Cerebellar nuclear complex (tissue), 1 donor: ENCODE measurements at places on chromosomes 5 and 9.

- no peak for DNase-seq
Measured at GRCh38 chr5:38467353-38468040, 88.9 kb downstream of the LIFR start.

GRCh38 chr5:141084487-141084989 is 9.9 kb upstream of the PCDHB2 start:
- DNase-seq, result no peak

- DNase-seq, result no peak
Measured at GRCh38 chr9:108743901-108744371, 111.8 kb downstream of the ACTL7B start.

DNA sequence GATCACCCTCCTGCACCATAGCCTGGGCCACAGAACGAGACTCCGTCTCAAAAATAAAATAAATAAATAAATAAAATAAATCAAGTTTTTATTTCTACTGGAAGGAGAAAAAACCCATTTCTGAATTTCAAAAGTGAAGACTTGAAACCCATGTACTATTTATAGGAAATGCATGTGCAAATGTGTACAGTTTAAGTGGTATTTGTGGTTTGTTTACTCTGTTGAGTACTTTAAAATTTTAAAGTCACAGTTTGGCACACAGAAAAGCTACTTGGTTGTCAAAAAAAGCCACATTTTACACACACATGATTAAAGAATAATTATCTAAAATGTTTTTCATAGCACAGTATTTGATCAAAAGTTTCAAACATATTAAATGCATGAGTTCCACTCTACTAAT is 43.6 kb downstream of the NR3C1 start:
- DNase-seq, result no peak

DNA sequence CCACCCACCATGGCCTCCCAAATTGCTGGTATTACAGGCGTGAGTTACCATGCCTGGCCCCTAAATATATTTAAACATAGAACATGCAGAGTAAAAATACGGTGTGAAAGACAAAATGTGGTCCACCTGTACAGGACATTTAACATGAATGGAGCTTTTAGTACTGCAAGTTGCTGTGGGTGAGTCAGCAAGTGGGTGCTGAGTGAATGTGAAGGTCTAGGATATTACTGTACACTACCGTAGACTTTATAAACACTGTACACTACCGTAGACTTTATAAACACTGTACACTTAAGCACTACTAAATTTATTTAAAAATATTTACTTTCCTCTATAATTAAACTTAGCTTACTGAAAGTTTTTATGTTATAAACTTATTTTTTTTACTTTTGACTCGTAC is 317.8 kb downstream of the PRDM9 start:
- DNase-seq, result no peak

DNA sequence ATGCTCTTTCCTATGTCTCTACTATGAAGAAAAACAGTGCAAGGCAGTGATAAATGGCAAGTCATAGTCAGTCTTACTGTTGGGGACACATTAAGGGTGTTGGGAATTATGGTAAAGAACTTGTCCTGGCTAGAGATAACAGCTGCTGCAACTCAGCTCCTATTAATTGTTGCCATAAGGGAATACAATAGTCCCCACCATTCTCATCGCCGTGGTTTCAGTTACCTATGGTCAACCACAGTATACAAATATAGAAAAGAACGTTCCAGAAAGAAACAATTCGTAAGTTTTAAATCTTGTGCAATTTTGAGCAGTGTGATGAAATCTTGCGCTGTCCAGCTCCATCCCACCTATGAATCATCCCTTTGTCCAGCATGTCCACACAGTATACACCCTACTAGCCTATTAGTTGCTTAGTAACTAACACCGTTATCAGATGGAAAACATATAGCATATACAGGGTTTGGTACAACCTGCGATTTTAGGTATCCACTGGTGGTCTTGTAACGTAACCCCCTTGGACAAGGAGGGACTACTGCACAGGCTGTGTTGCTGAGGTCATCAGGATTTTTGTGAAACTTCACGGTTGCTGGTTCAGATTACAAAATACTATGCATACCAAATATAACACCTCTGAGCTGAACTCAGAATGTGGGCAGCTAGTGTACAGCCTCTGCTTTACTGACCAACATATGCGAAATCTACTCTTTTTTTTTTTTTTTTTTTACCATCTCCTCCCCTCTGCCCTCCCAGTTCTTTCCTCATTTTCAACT is 53.5 kb downstream of the ZFR start:
- DNase-seq, result no peak

DNA sequence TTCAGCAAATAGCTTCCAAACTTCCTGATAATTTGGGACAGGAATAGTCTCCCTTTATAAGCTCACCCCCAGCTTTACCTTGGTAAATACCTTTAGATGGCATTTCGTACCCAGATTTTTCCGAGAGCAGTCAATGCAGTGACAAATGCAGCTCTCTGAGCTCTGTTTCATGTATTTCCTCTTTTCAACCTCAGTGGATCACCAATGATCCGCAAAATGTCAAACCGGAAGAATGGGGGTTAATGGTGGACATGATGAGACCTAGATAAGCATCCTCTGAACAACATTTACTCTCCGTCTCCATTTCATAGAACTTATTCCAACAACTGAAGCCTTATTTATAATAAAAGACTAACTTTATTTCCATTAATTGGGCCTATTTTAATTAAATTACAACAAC is 227.3 kb downstream of the MCTP1 start:
- no peak for DNase-seq

GRCh38 chr5:116529615-116530014 is 45.0 kb downstream of the SEMA6A start:
- DNase-seq, result no peak

DNA sequence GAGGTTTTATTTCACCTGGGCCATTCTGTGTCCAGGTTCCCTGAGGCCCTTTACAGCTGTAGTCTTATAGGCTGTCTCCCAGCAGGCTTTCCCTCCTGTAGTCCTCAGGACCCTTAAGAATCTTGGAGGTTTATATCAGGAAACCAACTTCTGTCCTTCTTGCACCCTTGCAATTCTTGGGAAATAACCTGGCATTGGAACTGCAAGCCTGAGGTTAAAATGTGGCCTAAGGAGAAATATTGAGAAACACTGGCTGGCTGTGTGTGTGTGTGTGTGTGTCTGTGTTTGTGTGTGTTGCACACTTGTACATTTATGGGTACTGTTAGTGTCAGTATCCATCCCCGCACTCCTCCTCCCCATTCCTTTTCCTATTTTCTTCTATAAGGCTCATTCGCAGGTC is 168.9 kb downstream of the PAPPA start:
- no peak for DNase-seq

GRCh38 chr5:5421149-5421960 is 1.1 kb upstream of the ICE1 start:
- DNase-seq, result no peak

GRCh38 chr5:54362434-54362833 is 52.1 kb upstream of the ARL15 start:
- no peak for DNase-seq

- DNase-seq, result no peak
Measured at GRCh38 chr9:36140086-36141084, 3.9 kb downstream of the GLIPR2 start.

DNA sequence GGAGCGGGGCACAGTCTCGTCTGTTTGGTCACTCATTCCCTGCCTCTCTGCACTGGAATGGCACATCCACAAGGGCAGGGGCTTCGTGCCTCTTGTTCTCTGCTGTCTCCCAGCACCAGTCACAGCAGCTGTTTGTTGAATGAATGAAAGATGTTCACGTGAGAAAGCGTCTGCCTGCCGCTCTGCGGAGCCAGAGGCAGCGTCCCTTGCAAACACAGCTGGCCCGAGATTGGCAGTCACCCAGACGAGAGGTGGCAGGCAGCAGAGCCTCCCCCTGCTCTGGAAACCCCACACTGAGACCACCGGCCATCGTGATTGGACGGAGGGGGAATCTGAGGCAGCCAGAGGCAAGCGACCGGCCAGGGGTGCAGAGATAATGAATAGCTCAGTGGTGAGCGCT is 6.0 kb upstream of the FAM163B start:
- no peak for DNase-seq

DNA sequence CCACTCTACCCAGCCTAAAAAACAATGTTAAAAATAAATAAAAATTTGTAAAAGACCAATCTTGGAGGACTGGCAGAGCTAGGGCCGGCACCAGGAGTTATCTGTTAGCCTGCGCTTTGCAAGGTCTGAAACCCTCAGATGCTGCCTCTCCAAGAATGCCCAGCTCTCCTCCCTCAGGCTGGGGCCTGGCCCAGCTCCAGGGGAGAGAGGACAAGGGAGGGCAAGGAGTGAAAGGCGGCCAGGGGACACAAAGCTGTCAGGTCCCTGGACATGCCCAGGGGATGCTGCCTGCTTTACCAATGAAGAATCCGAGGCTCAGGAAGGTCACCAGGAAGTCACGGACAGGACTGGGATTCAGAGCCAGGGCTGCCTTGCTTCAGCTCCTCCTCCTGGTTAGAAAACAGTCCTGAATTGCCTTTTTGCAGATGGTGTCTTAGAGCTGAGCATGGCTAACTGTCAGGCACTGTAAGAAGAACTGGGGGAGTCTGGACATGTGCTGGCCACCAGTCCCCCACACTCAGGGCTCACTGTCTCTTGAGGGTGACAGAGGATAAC is 5.5 kb upstream of the N4BP3 start:
- no peak for DNase-seq

- no peak for DNase-seq
Measured at GRCh38 chr5:6768590-6769230, 55.5 kb downstream of the TENT4A start.

GRCh38 chr5:180988592-180988991 is at the start of gene BTNL3:
Gene BTNL3, plus strand, starts transcription at chr5:180988846. Its CDS starts 183 bp downstream, at chr5:180989029.
- no peak for DNase-seq

DNA sequence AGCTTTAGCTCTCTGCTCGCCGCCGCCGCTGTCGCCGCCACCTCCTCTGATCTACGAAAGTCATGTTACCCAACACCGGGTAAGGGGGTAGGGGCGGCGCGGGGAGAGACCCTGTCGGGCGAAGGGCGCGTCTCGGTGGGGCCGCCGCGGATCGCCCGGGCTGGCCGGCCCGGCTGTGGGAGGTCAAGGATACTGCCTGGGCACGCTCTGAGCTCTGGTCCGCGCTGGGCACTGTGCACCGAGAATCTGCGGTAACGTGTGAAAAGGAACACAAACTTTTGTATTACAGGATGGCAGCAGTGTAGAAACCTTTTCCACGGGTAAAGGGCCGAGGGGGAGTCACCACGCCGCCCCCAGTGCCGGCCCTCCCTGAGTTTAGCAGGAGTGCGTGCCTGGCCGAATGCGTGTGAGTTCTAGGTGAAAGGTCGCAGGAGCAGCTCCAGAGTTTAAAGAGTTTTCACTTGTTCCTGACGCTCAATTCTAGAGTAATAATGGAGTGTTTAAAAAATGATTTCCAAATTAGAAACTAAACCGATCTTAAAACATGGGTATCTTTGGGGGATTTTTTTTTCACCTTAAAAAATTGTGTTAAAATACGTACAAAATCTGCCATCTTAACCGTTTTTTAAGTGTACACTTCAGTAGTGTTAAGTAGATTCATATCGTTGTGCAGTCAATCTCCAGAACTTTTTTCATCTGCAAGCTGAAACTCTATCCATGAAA is at the start of gene HSDL2:
TSS of gene HSDL2 (plus strand) at position 7 of the 723 bp plus-strand sequence. CDS start at position 63, 56 bp downstream.
- no peak for DNase-seq
